Lung (tissue), 17 donors: ENCODE measurements at places on chromosomes 1 and 21. TPM values are rescaled to one million over a fixed set of nuclear protein-coding genes. Genes with fewer than 3 reads are reported as not detected.

DNA sequence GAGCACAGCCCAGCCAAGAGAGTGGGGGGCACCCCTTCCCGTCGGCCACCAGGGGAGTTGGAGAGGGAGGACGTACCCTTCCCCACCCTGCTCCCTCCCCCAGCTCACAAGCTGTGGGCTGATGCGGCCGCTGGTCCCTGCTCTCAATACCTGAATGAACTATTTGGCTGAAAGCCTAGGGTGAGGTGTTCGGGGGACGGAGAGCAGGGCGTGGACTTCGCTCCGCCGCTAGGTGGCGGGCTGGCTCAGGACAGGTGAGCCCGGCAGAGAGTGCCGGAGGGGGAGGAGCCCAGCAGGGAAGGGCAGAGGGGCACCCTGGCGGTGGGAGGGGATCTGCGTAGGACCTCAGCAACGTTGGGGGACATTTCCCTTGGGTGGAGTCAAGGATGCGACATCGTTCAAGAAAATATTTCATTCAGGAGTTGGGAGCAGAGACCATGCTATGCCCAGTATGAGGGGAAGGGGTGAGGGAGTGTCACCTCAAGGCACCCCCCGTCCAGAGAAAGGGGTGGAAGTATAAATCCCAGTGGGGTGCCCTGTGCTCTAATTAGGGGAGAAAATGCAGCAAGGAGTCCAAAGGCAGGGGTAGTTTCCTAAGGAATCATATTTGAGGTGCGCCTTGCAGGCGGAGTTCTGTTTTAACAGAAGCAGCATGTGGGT lies 12.0 kb upstream of the RHBG start:
- peak; percentile 44 for DNase-seq

DNA sequence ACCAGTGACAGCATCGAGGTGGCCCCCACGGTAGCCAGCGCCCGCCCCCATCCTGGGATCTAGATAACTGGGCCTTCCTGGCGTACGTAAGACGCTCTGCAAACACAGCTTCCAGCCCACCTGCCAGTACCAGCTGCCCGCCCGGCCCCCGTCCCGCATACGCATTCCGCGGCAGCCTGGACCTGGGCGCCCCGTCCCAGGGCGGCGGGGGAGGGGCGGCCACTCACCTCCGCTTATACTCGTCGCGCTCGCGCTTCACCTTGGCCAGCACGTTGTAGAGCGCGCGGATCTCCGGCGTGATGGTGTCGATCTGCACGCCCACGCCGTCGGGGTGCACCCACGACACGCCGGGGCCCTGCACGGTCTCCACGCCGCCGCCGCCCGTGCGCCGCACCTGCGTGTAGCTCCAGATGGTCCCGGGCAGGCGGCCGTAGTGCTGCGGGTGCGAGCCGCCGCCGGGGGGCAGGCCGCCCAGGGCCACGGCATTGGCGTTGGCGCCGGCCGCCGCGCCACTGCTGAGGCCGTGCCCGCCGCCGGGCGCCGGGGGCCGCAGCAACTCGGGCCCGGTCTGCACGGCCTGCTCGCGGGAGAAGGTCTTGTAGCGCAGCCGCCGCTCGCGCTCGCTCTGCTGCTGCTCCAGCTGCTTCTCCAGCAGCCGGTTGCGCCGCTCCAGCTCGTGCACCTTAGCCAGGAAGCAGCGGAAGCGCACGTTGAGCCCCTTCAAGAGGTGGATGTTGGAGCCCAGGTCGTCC lies 859 bp downstream of the IFFO2 start:
- DNase-seq, result peak; percentile 46

DNA sequence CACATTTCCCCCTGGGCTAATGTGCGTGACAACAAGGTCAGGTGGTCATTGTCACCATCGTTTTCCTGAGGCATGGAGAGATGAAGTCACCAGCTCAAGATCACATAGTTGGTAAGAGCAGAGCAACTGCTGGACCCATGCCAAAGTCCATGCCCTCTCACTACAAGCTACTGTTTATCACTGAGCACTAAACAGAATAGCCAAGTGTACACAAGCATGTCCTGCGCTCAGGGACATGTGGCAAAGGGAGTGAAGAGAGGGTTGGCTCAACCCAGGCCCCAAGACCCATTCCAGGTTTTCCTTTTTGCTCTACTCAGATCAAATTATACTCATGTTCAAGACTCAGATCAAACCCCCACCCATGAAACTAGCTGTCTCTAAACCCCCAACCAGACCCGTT lies 20.8 kb downstream of the LRRC52 start:
- no peak for DNase-seq

The BARHL2 gene
- total RNA-seq, result not detected

GRCh38 chr21:14962217-14962616 lies 102.6 kb downstream of the NRIP1 start:
- no peak for DNase-seq

The ADAMTS5 gene
- total RNA-seq, result 4.7 TPM

GRCh38 chr1:81950591-81951244 lies 150.0 kb downstream of the ADGRL2 start:
- DNase-seq, result peak; percentile 30

The FMO4 gene
- total RNA-seq, result 2.7 TPM

GRCh38 chr1:57727121-57727520 lies 303.3 kb upstream of the DAB1 start:
- DNase-seq, result no peak

The CYP4A11 gene
- not detected for total RNA-seq

DNA sequence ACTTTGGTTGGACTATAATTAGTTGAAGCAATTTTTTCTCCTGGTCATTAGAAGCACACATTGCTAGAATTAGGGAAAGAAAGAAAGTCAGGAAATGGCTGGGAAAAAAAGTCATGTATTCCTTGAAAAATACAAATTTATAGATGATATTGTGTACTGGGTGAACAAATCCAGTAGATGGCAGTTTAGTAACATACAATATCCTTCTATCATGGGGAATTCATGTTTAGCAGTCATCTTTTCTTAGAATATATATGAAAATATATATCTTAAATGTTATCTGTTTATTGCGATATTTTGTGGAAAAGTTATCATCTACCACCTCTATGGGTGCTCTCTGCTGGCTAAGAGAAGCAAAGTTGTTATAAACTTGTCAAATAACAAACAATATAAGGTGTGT lies 13.1 kb upstream of the ZRANB2 start:
- peak; percentile 50 for DNase-seq

The PRKAA2 gene
- 2.1 TPM for total RNA-seq
